ENCODE measurements at places on chromosomes 5 and 9.

DNA sequence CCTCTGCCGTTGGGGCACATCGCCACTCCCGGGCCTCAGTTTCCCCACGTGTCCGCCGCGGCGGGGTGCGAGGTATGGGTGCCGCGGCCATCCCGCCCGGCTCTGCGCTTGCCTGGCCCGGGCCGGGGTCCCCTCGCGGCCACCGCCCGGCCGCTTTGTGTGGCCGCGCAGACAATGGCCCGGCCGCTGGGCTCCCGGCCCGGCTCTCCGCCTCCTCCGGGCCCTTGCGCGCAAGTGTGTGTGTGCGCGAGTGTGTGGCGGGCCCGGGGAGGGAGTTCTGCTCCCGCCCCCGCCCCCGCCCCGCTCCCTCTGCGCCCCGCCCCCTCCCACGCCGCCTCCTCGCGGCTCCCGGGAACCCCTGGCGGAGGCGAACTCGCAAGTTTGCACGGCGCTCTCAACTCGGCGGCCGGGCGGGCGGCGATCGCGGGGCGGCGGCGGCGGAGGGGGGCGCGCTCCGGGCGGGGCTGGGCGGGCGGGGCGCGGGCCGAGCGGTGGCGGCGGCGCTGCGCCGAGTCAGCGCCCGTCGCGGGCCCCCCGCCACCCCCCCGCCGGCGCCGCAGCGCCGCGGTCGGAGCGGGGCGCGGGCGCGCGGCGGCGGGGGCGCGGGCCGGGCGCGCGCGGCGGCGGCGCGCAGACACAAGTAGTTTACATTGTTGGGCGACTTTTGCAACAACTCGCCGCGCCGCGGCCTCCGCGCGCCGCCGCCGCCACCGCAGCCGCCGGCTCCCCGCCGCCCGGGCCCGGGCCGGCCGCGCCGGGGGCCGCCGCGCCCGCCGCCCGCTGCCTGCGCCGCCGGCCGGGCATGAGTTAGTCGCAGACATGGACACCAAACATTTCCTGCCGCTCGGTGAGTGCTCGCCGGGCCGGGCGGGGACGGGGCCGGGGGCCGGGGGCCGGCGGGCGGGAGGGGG, at the start of gene RXRA:
RXRA (plus strand) TSS at position 643 of the 911 bp plus-strand sequence; CDS start at position 820, 177 bp downstream.
- DNase-seq, result peak; percentile 42

GRCh38 chr9:136339958-136340310, 12.6 kb downstream of the GPSM1 start:
- no peak for DNase-seq

DNA sequence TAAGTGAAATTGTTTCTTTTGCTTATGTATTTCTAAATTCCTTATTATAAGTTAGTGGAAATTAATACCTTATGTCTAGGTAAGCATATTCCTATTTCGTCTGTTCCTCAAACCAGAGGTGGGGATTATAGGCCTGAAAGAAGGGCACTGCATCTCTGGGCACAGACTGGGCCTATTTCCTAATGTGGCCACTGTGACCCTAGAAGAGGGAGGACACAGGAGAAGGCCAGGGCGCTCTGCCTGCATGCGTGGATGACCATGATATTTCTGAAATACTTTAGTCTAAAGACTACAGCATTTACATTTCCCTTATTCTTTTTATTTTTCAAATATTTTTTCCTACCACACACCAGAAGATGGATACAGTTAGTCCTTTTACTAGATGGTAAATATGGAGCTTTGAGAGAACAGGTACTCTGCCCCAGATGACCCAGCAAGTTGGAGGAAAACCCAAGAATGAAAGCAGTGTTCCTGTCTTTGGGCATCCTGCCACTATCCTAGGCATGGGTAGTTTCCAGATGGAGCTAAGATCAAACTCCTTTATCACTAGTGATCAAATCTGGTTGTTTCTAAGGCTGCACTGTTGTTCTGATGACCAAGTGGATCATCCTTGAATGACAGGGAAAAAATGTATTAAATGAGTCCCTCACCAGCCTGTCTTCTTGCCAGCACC, 27.8 kb downstream of the RUSC2 start:
- no peak for DNase-seq

DNA sequence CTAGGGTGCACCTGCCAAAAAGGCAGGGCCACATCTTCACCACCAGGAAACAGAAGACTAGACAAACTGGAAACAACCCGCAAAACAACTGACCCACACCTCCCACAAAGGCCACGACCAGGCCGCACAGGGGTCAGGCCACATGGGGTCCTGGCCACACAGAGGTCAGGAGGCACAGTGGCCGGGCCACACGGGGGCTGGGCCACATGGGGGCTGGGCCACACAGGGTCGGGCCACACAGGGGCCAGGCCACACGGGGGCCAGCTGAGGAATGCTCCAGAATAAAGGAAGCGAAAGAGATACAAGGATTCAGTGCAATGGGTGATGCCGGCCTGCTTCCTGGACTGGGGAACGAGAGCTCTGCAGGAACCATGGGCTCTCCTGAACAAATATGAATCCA, 91.6 kb downstream of the OLFM1 start:
- no peak for DNase-seq

DNA sequence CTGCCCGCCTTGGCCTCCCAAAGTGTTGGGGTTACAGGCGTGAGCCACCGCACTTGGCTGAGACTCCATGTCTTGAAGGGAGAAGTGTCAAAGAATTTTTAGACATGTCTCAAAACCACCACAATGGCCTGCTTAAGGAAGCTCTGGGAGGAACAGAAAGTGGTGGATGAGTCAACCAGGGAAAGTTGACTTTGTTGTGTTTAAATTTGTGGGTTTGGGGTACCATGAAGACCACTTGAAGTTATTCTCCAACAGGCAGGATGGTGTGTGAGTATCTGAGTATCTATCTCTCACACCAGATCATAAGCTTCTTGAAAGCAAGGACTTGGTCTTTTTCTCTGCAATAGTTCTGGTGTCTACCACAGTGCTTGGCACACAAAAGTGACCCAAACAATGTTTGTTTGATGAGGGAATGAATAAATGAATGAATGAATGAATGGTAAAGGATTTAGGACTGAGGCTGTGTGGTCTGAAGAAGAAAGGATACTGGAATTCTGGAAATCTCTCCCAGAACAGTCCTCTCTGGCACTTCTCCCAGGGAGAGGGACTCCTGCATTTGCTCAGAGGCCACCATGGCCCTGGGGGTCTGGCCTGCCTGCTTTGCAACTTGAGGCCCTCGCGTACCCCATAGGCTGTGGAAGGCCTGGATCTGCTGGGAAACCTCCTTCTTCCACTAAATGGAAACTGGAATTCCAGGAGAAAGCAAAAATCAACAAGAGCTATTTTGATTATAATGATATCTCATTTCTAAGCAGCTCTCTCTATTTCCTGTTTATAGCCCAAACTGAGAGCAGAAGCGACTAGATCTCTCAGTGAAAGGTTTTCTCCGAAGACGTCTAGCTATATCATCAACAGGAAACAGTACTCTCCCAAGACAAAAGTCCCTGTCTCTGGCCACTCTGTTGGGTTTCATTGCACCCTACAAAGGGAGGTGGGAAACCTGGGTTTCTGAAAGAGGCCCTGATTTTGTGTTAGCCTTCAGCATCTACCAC, 187.9 kb downstream of the PALM2AKAP2 start:
- DNase-seq, result no peak

- DNase-seq, result no peak
Observed at GRCh38 chr5:146589028-146589345, 73.0 kb upstream of the GPR151 start.

DNA sequence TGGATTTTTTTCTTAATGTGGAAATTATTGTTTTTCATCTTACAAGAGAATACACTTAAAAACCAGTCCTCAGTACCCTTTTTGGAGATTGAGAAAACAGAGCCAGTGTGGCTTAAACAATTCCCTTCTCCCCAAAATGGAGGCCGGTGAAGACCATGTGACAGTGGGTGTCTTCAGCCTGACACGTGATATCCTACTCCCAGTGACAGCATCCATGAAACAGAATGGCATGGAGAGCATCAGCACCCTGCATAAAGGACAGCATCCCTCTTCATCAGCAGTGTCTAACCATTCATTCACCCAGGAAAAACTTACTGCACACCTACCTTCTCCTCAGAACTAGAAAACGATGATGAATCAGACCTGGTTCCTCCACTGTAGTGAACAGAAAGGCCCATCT, 103.4 kb upstream of the RAI14 start:
- no peak for DNase-seq

DNA sequence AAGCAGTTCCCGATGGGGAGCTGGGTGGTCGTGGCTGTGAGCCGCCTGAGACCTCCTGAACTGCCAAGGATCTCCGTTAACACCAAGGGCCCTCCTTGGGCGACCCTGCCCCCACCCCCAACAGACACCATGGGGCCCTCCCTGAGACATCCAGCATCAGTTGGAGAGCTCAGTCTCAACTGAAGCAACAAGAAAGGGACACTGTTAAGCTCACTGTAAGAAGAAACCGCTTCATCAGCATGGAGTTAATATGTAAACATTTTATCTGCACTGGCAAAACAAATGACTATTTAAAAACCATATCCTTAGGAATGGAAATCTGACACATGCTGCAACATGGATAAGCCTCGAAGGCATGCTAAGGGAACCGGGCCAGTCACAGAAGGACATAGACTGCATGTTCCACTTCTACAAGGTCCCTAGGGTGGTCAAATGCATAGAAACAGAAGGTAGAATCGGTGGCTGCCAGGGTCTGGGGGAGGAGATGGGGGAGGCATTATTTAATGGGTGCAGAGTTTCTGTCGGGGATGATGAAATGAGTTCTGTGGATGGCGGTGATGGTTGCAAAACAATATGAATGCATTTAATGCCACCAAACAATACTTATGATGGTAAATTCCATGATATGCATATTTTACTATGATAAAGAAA, 47.4 kb downstream of the ROR2 start:
- DNase-seq, result no peak

DNA sequence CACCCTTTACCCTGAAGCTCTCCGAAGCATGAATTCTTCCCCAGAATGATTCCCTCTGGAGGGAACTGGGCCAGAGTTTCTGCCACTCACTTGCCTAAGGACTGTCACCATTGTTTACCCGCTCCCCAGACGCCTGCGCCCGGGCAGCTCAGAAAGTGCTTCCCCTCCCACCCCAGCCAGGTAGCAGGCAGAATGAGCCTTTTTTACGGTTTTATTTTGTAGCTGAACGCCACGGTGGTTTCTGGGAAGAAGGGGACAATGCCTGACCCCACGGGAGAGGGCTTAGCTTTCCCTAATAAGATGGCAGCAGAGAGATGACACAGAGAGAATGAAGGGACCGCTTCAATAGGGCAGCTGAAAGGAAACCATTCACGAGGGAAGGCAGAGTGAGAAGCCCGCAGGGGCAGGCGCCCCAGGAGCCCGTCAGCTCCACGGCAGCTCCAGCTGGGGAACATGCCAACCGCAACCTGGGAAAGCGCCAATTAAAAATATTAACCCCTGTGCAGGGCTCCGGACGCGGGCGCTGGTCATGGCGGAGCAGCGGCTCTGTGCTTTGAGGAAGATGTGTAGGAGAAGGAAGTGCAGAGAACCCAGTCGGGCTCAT, 20.4 kb upstream of the NTNG2 start:
- DNase-seq, result no peak

DNA sequence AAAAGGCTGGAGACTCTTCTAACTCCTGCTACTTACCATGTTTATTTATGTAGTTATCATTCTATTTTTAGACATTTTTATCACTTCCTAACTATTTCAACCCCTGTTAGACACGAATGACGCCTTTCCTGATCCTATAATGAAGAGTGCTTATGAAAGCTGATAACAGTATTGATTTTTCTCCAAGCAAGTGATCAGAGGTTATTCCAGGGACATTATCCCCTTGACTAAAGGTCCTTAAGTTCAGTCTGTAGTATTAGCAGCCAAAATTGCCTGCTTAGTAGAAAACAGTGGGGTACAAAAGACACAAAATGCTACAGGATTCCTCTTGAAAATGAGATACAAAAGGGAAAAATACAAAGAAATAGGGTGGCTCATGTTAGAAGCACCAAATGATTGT, 235.6 kb downstream of the DNAH5 start:
- no peak for DNase-seq

DNA sequence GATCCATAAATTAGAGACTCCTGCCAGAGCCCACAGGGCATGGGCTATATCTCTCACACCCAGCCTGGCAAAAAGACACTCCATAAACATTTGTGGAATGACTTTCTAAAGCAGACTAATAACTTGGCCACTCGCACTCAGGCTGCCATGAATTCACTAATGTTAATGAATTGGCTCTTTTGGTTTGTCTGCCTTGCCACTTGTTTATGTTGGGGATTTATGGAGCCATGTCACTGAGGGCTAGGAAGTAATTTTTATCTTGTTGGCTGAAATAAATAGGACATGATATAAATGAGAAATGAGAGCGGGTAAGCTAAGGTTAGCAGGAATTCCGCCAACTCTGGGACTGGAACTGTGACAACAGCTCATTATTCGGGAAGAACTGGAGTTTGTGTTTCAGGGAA, 55.2 kb downstream of the DROSHA start:
- no peak for DNase-seq

GRCh38 chr9:121227862-121228261, 26.2 kb upstream of the RAB14 start:
- DNase-seq, result no peak

GRCh38 chr9:129486756-129487657, 133.9 kb downstream of the C9orf50 start:
- no peak for DNase-seq

GRCh38 chr5:55894135-55894534, 43.0 kb downstream of the IL31RA start:
- DNase-seq, result no peak

- DNase-seq, result no peak
Observed at GRCh38 chr9:125470189-125470588, 208.6 kb downstream of the GAPVD1 start.

GRCh38 chr9:123319541-123320339, 36.3 kb upstream of the CRB2 start:
- DNase-seq, result no peak

GRCh38 chr9:2601785-2602378, 19.7 kb upstream of the VLDLR start:
- DNase-seq, result no peak

DNA sequence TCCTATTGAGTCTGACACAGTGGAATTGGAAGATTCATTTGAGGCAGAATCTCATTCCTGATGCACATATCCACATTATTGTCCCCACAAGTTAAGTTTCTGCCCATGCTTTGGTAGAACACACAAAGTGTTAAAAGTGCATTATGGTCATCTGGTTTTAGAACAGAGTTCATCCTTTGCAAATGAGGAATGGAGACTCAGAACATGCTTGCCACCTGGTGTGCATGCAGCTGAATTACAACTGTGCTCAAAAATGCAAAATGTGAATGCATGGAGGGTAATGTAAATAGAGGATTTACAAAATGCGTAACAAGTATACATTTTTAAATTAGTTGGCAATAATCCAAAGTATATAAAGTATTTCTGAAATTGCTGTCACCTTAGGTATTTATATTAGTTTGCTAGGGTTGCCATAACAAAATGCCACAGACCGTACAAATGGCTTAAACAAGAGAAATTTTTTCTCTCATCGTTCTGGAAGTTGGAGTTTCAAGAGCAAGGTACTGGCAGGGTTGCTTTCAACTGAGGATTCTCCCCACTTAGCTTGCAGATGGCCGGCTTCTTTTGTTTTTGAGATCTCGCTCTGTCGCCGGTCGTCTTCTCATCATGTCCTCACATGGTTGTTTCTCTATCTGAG, 671.1 kb downstream of the TAF11L14 start:
- no peak for DNase-seq

Measured in stimulated activated CD4-positive, alpha-beta T cell treated with anti-CD3 and anti-CD28 coated beads, Interleukin-1b, Interleukin-23, amount 100 ng/mL, for 1 hour (primary cell).